Mesenchymal stem cell (in vitro differentiated cells and primary cell): ENCODE measurements at places on chromosomes 11 and 22.
A peak's percentile ranks its signal among the peaks of the same experiment; 100 is the strongest.

DNA sequence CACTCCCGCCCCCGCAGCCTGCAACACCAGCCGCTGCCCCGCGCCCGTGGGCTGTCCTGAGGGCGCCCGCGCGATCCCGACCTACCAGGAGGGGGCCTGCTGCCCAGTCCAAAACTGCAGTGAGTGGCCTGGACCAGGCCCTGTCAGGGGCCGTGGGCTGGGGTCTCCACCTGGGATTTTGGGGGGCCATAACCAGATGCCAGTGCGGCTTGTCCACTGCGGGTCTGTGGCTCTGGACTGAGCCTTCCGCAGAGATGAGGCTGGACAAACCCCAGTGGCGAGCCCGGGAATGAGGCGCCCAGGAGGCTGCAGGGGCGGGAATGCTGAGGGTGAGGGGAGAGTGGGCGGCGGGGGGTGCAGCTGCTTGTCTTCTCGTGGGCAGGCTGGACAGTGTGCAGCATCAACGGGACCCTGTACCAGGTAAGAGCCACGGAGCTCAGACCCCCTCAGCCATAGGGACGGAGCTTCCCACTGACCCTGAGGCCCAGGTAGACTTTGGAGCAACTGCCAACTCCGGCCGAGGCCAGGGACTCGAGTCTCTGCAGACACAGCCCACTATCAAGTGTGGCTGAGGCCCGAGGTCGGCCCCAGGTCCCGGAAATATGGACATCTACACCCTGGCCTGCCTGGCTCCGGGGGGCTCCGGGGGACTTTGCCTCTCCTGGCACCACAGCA is 24.8 kb upstream of the MUC5B start:
- no peak for DNase-seq

GRCh38 chr11:8826901-8827560 is 84.0 kb upstream of the AKIP1 start:
- peak; percentile 65 for DNase-seq

GRCh38 chr22:36233796-36234195 is 5.5 kb downstream of the APOL2 start:
- no peak for DNase-seq

DNA sequence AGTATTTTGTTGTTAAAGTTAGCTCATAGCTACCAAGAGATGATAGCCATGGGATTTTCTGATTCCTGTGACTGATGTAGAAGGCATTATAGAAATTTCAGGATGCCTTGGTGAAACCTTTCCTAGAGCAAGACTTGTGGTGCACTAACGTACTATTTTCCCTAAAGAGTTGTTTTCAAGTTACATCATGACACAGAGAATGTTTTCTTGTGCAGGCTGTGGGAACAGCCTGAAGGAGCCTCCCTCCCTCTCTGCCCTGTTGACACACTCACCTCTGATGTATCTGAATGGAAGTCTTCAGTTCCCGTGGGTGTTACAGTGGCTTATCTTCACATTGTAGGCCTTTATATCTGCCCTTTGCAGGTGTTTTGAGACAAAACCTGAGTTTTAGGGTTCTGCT is 121.6 kb downstream of the LDLRAD3 start:
- peak; percentile 29 for DNase-seq

DNA sequence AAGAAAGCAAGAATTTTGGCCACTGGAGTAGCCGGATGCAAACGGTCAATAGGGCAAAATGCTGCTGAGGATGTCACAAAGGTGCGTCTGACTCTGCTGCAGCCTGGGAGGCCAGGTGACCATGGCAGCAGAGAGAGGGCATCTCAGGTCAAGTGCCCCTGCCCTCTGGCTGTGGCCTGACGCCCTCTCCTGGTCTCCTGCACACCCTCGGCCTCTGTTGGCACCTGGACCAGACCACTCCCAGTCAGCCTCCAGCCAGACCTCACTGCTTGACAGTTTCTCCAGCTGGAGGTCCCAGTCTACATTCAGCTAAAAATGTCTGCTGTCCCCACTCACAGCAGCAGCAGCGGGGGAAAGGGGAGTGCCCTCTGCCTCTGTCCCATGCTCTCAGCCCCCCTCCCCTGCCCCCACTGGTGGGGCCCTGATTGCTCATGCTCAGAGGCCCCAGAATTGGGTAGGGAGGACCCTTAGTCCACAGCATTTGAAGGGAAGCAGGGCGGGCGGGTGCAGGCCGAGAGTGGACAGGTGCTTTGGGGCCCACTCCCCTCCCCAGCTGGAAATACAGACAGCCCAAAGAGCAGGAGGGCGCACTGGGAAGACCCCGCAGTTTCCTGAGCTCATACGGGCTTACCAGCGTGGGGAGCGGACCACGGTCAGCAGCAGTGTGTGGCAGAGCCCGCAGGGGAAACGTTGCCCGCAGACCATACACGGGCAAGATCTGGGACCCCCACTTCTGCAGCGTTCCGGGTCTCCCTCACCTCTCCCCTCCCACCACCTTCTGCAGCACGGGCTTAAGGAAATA is 1.6 kb upstream of the BRSK2 start:
- DNase-seq: no peak

DNA sequence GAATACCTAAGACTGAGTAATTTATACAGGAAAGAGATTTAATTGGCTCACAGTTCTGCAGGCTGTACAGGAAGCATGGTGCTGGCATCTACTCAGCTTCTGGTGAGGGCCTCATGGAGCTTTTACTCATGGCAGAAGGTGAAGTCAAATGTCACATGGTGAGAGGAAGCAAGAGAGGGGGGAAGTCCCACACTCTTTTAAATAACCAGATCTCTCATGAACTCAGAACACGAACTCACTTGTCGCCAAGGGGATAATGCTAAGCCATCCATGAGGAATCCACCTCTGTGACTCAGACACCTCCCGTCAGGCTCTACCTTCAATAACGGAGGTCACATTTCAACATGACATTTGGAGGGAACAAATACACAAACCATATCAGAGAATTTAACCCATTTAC is 42.2 kb downstream of the BIRC2 start:
- DNase-seq: no peak

- no peak for DNase-seq
Measured at GRCh38 chr11:28227460-28227859, 119.3 kb downstream of the METTL15 start.

DNA sequence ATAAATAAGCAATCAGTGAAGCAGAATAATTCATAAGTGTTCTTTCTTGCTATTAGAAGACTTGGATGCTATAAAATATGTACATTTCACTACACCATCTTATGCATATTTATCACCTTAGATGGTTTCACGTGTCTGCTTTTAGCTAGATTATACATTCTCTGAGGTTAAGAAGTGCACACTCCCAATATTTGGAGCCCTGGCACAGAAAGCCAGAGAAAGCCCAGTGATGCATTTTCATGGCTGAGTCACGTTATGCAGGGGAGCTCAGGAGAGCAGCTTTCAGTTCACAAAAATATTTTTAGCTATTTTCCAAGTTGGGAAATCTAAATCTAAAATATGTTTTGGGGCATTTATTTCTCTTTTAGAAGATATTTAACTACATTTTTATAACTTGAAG is 5.1 kb upstream of the TP53AIP1 start:
- DNase-seq: no peak

- peak; percentile 86 for DNase-seq
Measured at GRCh38 chr11:108870373-108871020, 205.6 kb downstream of the DDX10 start.

GRCh38 chr22:42303396-42304323 is 33.2 kb upstream of the TCF20 start:
- DNase-seq: no peak

- no peak for DNase-seq
Measured at GRCh38 chr11:126088999-126089398, 26.3 kb upstream of the CDON start.

GRCh38 chr11:112526699-112527416 is 266.2 kb upstream of the PLET1 start:
- DNase-seq: peak; percentile 51

- DNase-seq: peak; percentile 6
Measured at GRCh38 chr22:22942511-22943329, 55.1 kb downstream of the IGLL5 start.

DNA sequence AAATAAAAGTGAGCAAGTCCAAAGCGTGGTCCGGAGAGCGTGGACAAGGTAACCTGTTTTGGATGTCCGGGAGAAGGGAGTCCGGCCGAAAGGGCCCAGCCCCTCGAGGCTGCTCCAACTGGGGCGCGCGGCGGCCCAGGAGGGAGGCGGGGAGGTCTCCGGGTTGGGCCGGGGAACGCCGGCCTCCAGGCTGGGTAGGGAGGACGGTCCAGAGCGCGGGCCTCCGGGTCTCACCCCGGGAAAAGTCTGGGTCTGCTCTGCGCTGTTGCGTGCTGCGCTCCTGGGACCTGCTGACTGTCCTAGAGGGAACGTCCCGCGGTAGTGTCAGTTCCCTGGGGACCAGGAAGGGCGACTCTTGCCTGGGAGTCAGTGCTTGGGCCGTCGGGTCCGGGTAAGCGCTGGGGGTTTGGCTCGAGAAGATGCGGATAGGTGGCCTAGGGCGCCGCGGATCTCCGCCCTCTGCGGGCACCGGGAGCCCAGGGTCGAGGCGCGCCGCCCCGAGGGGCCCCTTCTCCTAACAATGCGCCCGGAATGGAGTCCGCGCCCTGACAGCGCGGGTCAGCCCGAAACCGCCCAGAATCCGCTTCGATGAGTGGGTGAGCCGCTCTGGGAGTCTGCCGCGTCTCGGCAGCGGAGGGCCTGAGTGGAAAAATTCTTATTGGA is 988 bp upstream of the FLI1 start:
- peak; percentile 67 for DNase-seq

GRCh38 chr11:12683874-12684273 is 9.7 kb downstream of the TEAD1 start:
- DNase-seq: peak; percentile 68

DNA sequence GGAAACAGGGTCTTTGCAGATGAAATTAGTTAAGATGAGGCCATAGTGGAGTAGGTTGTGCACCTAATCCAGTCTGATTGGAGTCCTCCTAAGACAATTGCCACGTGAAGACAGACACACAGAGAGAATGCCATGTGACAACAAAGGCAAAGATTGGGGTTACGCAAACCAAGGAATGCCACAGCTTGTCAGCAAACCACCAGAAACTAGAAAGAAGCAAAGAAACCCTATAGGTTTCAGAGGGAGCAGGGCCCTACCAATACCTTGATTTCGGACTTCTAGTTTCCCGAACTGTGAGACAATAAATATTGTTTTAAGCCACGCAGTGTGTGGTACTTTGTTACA is 8.2 kb upstream of the LAYN start:
- DNase-seq: no peak

DNA sequence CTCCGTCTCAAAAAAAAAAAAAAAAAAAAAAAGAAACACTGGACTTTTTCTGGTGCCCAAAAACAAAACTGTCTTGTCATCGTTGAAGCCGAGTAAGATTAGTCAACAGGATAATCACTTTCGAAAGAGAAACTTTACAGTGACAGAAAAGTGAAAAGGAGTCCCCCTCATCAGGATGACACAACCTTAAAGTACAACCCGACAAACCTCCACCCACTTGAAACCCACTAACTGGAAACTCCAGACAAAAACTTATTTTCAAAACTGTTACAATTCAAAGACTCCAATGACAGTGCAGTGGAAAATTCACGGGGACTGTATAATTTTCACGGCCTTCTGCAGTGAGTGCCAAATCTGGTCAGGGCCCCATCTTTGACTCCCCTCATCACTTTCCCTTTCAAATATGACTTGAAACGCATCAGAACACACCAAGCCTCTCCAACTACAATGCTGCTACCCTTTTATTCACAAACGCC is 1.3 kb downstream of the DENND5A start:
- DNase-seq: peak; percentile 86

GRCh38 chr11:45599161-45599943 is 66.1 kb downstream of the CHST1 start:
- no peak for DNase-seq

- no peak for DNase-seq
Measured at GRCh38 chr11:17596310-17596669, 49.2 kb downstream of the OTOG start.

- DNase-seq: no peak
Measured at GRCh38 chr11:12451179-12451814, 73.9 kb downstream of the PARVA start.

DNA sequence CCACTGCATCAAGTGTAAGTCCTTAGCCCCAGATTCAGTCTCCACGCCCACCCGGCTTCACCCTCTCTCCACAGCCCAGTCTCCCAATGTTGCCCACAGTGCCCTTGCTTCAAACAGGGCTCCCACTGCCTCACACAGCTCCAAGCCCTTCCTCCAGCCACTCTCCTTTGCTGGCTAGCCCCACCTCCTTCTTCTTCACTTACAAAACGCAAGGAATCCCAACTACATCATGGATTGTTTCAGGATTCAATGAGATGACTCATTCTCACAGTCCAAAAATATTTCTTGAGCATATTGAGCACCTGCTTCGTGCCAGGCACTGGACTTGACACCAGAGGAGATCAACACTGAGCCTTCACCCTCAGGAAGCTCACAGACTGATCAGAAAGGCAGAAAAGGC is 533.5 kb downstream of the BUD13 start:
- no peak for DNase-seq

DNA sequence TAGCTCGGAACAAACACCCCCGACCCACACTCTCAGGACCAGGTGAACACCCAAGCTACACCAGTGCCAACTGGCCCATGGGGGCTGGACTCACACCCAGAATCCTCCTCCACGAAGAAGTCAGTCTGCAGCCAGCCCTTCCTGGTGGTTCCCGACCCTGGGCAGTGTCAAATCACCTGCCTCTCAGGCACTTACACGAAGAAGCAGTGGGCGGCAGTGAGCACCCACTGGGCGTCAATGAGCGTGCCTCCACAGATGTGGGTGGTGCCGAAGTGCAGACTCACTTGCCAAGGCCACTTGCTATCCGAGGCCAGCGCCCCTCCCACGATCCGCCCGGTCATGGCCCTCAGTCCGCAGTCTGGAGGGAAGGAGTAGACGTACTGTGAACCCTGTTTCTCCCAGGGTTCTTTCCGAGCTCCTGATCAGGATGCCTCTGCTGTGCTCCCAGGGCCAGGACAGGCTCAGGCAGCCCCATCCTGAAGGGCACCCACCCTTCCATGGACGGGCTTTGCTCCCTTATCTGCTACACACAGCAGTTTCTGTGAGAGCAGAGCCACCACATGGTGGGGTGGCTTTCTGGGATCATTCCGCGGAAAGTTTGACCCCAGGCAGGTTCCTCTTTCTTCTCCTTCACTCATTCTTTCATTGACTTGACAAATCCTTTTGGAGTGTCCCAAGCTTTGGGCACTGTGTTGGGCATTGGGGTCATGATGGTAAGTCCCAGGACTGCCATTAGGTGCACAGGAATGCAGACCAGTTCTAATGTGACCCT is 19.4 kb downstream of the TMPRSS13 start:
- DNase-seq: no peak

DNA sequence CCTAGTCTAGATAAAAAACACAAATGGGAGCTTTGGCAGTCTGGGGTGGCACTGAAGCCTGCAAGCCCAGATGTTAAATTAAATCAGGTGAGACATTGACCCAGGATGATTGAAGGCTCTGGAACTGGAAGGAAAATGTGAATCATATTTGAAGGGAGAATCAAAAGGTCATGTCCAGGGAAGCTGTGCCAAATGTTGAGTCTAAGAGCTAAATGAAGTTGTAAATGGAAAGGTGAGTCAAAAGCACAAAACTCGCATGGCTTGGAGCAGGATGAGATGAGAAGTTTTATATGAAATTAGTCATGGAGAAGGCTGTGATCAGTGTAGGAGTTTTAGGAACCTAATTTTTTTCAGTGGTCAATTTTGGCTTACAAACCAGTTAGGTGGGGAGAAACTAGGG is 301.1 kb downstream of the BLID start:
- no peak for DNase-seq

- DNase-seq: no peak
Measured at GRCh38 chr11:99327066-99327465, 306.3 kb downstream of the CNTN5 start.
